ENCODE measurements at places on chromosomes 3 and 15.

- no peak for DNase-seq
Observed at GRCh38 chr15:61115241-61115640, 113.9 kb downstream of the RORA start.

- no peak for DNase-seq
Observed at GRCh38 chr3:157046520-157046919, 113.4 kb downstream of the CCNL1 start.

DNA sequence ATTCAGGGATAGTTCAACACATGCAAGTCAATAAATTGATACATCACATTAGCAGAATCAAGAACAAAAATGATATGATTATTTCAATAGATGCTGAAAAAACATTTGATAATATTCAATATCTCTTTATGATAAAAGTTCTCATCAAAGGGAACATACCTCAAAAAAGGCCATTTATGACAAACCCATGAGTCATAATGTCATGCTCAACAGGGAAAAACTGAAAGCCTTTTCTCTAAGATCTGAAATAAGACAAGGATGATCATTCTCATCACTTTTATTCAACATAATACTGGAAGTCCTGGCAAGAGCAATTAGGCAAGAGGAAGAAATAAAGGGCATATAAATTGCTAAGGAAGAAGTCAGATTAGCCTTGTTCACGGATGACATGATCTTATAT, 54.1 kb upstream of the TMEM158 start:
- no peak for DNase-seq

GRCh38 chr3:140092848-140093536, 158.0 kb downstream of the CLSTN2 start:
- DNase-seq, result no peak

DNA sequence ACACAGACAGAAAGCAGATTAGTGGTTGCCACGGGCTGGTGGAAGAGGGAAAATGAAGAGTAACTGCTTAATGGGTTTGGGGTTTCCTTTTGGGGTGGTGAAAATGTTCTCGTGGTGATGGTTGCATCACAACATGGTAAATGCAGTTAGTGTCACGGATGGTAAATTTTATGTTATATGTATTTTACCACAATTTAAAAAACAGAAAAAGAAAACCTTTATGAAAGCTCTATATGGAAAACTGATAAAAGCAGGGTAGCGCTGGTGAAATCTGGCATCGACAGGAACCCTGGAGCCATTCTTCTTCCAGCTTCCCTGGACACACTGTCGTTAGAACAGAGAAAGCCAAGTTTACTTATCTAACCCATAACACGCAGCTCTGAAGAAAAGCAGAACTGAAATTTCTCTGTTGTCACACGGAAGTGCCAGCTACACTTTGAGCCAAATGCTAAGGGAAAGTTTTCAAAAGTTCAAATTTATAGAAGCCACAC, 287.7 kb upstream of the NR2F2 start:
- no peak for DNase-seq

GRCh38 chr15:50110285-50110684, 8.7 kb downstream of the ATP8B4 start:
- DNase-seq, result no peak

GRCh38 chr3:142209655-142210054, 15.7 kb downstream of the GK5 start:
- no peak for DNase-seq

GRCh38 chr3:42685891-42686820, 819 bp downstream of the KLHL40 start:
- no peak for DNase-seq

- DNase-seq, result no peak
Observed at GRCh38 chr15:40204100-40204499, 34.8 kb upstream of the PAK6 start.

- DNase-seq, result no peak
Observed at GRCh38 chr3:5186858-5187155, 700 bp upstream of the EDEM1 start.

- no peak for DNase-seq
Observed at GRCh38 chr15:83396101-83396500, 51.0 kb upstream of the SH3GL3 start.

- no peak for DNase-seq
Observed at GRCh38 chr3:160607826-160608225, 42.5 kb upstream of the KPNA4 start.

GRCh38 chr3:3280396-3280795, 100.9 kb upstream of the CRBN start:
- no peak for DNase-seq

- no peak for DNase-seq
Observed at GRCh38 chr3:49529567-49529966, 24.7 kb upstream of the BSN start.

DNA sequence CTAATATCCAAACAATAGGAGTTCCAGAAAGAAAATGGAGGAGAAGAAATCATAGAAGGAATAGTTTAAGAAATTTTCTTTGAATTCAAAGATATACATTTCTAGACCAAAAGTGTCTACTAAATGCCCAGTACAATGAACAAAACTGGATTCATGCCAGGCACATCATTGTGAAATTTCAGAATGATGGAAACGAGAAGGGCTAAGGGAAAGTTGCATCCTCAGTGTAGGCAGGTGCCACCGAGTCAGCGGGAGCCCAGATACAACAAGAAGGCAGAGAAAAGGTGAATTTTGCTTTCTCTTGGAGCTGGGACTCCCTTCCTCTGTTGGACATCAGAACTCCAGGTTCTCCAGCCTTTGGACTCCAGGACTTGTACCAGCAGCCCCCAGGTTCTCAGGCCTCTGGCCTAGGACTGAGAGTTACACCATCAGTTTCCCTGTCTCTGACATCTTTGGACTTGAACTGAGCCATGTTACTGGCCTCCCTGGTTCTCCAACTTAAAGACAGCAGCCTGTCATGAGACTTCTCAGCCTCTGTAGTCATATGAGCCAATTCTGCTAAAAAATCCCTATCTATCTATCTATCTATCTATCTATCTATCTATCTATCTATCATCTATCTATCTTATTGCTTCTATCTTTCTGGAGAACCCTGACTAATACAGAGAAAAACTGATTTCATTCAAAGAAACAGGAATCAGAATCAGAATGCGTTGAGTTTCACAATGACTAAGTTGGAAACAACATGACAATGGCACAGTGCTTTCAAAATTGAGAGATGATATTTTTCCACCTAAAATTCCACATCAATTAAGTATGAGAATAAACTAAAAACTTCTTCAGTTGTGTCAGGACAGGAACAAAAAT, 207.7 kb downstream of the FAM43A start:
- no peak for DNase-seq

- DNase-seq, result no peak
Observed at GRCh38 chr3:23085261-23085660, 117.9 kb upstream of the UBE2E2 start.

DNA sequence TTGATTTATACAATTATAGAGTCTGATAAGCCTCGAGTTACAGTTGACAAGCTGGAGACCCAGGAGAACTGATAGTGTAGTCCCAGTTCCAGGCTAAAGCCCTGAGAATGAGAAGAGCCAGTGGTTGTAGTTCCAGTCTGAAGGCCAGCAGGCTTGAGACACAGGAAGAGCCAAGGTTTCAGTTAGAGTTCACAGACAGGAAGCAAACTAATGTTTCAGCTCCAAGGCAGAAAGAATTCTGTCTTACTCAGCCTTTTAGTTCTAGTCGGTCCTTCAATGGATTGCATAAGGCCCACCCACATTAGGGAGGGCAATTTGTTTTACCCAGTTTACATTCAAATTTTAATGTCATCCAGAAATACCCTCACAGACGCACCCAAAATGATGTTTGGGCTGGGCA, 102.7 kb downstream of the CDIN1 start:
- DNase-seq, result no peak

GRCh38 chr15:100330629-100331215, 11.1 kb downstream of the ADAMTS17 start:
- DNase-seq, result no peak

DNA sequence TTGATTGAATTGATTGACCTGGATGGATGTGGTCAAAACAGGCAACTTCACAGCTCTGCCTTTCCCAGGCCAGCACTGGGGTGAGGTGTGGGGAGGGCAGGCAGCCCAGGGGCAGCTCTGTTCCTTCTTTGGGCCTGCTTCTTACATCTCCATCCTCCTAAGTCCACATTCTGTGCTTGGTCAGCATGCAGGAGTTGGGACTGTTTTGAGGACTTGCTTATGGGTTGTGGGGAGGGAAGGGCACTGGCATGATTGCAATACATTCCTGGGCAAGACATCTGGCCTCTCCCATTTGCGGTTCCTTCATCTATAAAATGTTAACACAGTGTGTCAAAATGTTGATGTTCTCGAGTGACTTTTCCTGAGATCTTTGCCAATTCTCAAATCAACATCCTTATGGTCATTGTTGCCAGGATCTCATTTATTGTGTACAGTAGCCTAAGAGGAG, 84.1 kb downstream of the ST6GAL1 start:
- no peak for DNase-seq

DNA sequence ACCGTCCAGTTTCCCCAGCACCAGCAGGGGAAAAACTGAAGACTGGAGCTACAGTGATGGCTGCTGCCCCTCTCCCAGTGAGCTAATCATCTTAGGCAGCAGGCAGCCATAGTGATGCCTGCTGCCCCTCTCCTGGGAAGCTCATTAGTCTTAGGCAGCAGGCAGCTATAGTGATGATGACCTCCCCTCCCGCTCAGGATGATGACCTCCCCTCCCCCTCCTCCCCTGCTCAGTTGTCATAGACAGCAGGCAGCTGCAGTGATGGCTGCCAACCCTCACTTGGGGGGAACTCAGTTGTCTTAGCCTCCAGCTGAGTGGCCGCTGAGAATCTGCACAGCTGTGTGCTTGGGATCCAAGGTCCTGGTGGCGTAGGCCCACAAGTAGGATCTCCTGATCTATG, 80.9 kb upstream of the MANF start:
- DNase-seq, result no peak

- DNase-seq, result no peak
Observed at GRCh38 chr3:73493543-73494308, 131.0 kb downstream of the PDZRN3 start.

DNA sequence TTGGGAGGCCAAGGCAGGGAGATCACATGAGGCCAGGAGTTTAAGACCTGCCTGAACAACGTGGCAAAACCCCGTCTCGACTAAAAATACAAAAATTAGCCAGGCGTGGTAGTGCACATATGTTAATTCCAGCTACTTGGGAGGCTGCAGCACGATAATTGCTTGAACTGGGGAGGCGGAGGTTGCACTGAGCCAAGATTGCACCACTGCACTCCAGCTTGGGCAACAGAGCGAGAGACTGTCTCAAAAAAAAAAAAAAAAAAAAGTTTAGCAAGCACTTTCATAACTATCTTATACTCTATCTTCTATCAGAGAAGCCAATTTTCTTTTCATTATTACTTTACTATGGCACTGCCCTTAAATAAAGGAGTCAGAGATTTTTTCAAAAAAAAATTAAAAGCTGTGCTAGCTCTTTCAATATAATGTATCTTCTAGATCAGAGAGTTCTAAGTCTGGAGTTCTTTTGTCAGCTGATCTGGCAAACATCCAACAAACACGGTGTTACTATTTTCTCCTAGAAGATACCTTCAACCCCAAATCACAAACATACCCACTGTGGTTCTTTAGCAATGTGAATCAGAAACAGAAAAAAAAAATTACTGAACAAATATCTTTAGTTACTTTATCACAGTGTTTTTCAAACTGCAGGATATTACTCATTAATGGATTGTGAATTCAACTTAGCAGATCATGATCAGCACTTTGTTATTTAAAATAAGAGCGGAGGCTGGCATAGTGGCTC, 3.0 kb downstream of the ZNF770 start:
- DNase-seq, result no peak

- no peak for DNase-seq
Observed at GRCh38 chr3:66098436-66098835, 59.7 kb upstream of the MAGI1 start.

GRCh38 chr3:63324621-63325020, 46.5 kb downstream of the SYNPR start:
- DNase-seq, result no peak
